CD4-positive, alpha-beta T cell (primary cell): ENCODE measurements at places on chromosomes 7 and 10.

DNA sequence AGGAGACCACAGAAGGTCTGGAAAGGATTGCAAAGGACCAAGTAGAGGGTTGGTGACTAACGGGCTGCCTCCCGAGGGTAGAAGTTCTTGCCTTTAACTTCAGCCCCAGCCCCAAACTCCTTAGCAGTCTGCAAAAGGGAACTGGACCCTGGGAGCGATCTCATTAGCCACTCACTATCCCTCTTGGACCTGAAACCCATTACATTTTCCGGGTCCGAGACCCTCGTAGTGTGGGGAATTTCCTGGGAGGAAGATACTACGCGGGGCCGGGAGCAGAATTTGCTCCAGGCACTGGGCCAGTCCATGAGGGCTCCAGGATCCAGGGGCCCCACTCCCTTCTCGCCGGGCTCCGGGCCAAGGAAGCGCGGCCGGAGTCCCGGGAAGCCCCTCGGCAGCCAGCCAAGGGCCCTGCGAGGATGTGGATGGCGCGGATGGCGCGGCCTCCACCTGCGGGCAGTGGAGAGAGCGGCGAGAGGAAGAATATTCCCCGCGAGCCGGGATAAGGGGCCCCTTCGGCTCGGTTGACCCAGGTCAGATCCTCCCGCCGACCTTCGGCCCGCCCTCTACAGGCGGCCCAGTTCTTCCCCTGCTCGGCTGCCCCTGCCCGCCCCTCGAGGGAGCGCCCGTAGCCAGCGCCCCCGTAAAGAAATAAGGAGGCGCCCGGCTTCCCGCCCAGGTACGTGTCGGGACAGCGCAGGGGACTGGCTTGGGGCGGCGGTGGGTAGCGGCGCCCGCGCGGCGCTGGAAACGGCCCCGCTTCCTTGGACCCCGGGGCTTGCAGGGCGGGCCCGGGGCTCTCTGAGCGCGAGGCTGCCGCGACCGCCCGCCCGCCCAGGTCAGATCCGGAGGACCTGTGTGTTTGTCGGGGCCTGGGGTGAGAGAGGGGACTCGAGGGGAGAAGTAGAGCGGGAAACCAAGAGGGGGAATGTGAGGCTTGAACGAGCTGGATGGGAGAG is at the start of gene MYO3A:
TSS of gene MYO3A (plus strand) at position 577 of the 956 bp plus-strand sequence. CDS start 17,882 bp downstream, outside the sequence.
- no peak for DNase-seq

DNA sequence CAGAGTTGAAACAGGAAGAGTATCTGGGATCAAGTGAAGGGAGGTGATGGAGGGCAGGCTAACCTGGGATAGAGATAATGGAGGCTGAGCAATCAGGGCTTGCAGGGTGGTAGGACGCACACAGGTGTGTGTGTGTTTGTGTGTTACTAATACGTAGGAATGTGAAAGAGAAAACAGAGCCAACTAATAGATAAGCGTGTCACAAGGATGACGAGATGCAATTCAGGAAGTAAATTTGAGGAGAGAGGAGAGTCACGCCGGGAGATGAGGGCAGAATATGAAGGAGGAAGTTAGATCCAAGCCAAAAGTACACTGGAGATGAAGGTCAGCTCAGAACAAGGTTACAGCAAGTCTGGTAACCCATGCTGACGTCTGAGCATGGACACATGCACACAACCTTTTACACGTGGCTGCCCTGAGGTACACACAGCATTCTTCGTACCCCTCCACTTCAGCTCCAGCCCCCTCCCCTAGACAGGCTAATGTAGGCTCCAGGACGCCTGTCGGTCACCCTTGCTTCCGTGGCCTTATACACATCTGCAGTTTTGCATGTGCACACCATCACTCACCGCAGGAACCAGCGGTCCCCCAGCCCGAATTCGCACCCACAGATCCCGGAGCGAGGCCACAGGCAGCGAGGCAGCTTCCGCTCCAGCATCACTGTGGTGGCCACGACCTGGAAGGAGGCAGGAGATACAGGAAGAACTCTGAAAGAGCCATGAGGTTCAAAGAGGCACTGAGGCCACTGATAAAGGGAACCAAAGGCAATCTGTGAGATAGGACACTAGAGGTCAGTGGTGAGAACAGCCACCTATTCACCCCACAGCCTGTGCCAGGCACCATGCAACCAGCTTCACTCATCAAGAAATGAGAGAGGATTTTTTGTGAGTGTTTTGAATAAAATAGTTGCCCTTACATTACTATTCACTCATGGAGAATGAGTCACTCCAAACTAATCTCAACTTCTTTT is 23.7 kb upstream of the TRPV6 start:
- DNase-seq: no peak

DNA sequence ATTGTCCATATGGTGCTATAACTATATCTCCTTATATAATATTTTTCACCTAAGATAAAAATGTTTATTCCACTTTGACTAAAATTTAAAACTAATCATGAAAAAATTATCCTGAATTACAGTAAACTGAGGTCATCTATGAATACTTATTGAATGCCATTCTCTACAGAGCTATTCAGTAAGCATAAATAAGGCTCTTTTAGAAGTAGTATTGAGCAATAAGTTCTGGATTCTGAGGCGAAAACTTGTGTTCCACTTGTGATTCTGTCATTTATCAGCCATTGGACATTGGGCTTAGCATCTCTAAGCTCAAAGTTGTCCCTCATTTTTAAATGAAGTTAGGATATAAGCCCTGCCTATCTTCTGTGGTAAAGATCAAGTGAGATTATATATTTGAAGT is 130.8 kb downstream of the WNT2 start:
- DNase-seq: no peak

DNA sequence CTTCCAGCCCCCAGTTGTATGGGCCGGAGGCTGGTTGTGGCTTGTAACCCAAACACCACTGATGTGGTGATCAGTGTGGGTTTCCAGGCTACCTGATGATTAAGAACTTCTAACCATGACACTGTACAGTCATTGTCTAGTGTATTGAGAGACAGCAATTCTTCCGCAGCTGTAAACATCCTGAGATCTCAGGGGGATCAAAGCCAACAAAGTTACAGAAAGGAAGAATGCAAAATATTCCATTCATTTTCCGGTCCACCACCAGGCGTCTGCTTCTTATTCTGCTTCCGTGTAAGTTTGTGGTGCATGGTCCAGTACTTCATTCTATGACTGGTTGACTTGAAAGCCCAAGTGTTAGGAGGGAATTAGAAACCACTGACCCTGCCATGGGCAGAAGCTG is 10.3 kb upstream of the GLI3 start:
- no peak for DNase-seq

DNA sequence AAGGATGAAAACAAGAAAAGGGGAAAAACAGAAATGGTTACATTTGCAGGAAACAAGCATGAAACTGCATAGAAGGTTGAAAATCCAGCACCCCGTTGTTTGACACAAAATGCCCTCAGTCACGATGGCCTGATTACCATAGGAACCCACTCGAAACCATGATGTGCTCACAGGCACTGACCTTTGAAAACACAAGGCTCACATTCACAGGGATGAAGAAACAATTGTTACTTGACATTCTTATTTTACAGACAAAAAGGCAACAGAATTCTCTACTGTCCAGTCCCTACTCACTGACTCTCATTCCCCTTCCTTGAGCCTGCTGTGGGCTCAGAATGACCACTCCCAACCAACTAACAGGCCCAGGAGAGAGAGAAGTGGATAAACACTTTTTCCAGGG is 131.4 kb upstream of the PDLIM1 start:
- no peak for DNase-seq

GRCh38 chr7:95595746-95596197 is 544 bp downstream of the PDK4 start:
- no peak for DNase-seq

- DNase-seq: no peak
Measured at GRCh38 chr7:14698239-14698638, 204.3 kb downstream of the DGKB start.

GRCh38 chr10:82867056-82867455 is 992.1 kb downstream of the NRG3 start:
- DNase-seq: no peak

DNA sequence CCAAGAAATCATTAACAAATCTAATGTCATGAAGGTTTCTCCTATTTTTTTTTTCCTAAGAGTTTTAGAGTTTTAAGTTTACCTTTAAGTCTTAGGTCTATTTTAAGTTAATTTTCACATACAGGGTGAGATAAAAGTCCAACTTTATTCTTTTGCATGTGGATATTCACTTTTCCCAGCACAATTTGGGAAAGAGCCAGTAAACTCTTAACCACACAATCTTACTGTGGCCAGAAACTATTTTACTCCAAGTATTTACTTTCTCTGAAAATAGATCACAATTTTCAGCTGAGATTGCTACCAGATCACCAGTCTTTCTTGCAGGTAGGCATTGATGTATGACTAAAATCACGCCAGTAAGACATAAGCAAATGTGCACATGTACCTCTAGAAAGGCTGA is 728.5 kb downstream of the TNS3 start:
- DNase-seq: no peak

- DNase-seq: no peak
Measured at GRCh38 chr7:45082031-45082830, 6.5 kb downstream of the NACAD start.

DNA sequence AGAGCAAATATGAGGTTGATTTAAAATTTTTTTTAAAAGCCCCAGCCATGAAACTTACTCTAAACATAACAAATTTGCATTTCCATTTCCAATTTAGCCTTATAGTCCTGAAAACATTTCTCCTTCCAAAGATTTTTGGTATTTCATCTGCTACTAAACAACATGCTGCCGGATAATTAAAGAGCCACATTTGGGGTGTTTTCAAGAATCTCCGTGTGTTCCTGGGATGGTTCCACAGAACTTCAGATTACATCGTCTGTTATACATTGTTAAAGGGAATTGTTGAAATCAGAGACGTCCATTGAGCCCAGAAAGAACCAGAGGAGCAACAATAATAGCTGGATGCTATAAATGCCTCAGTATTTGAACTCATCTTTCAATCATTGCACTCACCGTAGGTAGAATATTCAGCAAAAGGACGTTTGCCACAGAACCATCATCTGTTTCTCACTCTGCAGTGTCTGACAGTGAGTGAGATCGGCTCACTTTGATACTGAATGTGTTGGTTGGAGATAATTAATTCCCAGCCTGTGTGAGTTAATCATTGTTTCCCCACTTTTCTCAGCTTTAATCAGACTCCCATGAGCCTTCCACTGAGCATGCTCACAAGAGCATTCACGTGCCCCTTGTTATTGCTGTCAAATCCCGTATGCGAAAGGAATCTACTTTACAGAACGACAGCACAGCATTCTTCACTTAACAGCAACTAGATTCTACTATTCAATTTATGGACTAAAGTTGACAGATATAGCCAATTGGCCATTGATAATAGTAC is 128.4 kb upstream of the PALS2 start:
- no peak for DNase-seq

DNA sequence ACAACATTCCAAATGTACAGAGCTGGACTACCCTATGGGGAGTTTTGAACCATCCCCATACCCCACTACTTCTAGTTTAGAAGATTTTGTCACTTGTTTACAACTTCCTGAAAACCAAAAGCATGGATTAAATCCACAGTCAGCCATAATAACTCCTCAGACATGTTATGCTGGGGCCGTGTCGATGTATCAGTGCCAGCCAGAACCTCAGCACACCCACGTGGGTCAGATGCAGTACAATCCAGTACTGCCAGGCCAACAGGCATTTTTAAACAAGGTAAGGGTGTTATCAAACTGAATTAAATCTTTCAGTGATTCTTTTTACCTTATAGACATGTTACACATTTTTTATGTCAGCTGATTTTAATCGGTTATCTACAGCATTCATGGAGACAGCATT is 41.5 kb downstream of the AHR start:
- no peak for DNase-seq

GRCh38 chr7:147079921-147080420 is 963.4 kb downstream of the CNTNAP2 start:
- DNase-seq: no peak

- DNase-seq: no peak
Measured at GRCh38 chr10:96873086-96873485, 41.0 kb downstream of the LCOR start.

DNA sequence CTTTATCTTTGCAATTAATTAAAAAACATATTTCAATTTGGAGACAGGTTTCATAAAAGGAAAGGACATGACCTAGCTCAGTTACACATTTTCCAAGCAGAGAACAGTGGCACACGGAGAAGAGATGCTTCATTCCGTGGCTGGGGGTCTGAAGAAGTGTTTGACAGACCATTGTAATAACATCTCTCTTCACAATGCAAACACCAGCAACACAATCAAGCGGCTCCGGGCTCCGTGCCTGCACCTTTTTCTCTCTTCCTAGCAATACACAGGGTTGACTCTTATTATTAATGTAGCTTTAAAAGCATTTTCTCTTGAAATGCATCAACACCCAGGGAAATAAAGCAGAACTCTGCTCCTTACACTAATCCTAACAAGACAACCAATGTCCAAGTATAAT is 261.0 kb upstream of the AOAH start:
- no peak for DNase-seq
